Endothelial cell of umbilical vein (primary cell): ENCODE measurements at places on chromosomes 11 and 22.

DNA sequence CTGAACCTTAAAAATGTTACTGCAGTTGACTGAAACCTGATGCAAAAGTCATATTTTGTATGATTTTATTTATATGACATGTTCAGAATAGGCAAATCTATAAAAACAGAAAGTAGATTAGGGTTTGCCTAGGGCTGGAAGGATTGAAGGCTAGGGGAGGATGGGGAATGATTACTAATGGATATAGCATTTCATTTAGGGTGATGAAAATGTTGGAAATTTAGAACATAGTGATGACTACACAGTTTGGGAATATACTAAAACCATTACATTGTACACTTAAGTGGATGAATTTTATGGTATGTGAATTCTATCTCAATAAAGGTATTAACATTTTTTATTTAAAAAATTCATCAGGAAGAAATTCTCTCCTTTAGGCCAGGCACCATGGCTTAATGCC, 22.9 kb upstream of the PAFAH1B2 start:
- no peak for DNase-seq

DNA sequence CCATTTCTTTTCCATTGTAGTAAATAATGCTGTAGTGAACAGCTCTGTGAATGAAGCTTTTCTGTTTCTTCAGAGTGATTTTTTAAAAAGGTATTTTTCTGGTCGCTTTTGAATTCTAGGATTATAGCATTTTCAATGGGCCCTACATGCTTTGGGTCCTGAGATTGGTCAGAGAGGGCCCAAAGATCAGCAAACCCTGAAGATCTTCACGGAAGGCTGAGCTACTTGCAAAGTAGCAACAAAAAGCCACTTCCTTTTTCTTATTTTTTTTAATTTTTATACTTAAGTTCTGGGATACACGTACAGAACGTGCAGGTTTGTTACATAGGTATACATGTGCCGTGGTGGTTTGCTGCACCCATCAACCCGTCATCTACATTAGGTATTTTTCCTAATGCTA, 200.5 kb downstream of the FAT3 start:
- DNase-seq, result no peak

- peak; percentile 91 for DNase-seq
Observed at GRCh38 chr11:66543263-66544107, 2.4 kb downstream of the ZDHHC24 start.

DNA sequence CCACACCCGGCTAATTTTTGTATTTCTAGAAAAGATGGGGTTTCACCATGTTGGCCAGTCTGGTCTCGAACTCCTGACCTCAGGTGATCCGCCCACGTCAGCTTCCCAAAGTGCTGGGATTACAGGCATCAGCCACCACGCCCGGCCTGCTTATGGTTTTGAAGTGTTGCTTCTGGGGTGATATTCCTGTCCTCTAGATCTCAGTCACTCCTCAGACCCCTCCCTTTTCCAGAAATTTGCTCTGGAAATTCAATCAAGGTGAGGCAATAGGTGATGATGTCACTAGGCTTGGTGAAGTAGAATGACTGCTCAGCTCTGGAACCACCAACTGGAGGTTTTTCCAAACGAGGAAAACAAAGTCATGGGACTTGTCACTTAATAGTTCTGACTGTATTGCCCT, 36.6 kb upstream of the CREB3L1 start:
- no peak for DNase-seq

- no peak for DNase-seq
Observed at GRCh38 chr22:23970816-23971486, 3.3 kb downstream of the DDT start.

- peak; percentile 4 for DNase-seq
Observed at GRCh38 chr11:42770444-42771065, 541.2 kb upstream of the API5 start.

DNA sequence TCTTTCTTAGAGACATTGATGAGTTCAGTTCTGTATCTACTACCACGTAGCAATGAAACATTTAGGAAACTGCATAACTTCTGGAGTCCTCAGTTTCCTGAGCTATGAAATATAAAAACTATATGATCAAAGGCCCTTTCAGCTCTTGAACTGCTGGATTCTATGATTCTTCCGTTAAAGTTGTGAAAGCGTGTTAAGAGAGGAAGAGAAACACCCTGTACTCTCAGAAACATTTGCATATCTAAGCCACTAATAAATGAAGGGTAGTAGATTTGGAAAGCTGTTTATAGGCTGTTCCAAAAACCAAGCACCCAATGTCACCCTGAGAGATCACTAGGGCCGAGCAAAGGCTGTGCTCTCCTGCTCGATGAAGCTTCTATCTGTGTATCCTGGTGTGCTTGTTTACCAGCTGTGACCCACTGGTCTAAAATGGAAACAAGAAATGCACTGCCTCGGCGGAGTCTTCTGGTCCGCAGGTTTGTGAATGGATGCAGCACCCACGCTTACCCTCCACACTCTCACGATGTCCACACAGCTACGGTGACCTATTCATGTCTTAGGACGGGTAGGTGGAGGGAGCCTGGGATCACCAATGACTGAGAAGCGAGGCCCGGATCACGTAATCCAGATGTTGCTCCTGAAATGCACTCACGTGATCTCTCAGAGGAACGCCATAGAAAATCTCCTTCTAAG, 325.8 kb downstream of the OPCML start:
- DNase-seq, result no peak

GRCh38 chr11:19368726-19369375, 128.1 kb upstream of the E2F8 start:
- peak; percentile 45 for DNase-seq

- DNase-seq, result no peak
Observed at GRCh38 chr11:14079797-14080196, 117.3 kb downstream of the SPON1 start.

- peak; percentile 36 for DNase-seq
Observed at GRCh38 chr22:46674367-46674781, 54.2 kb downstream of the GRAMD4 start.

- DNase-seq, result no peak
Observed at GRCh38 chr11:103940551-103940950, 95.9 kb upstream of the DDI1 start.

DNA sequence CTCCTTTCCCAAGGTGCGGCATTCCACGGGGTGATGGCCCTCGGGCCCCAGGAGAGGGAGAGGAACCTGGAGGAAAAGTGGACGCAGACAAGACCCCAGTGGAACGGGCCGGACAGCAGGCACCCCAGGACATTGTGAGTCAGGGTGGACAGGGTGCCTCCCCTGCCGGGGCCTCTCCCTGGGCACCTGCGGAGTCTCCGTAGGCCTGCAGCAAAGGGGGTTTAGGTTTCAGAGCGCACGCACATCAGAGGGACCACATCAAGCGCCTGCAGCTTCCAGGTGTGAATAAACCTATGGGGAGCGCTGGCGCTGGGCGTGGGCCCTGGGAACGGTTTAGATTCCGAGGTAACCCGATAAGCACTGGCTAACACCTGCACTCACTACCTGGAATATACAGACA, 22.7 kb upstream of the FGF19 start:
- no peak for DNase-seq

GRCh38 chr11:44101098-44101497, 5.6 kb downstream of the EXT2 start:
- no peak for DNase-seq

GRCh38 chr22:43440104-43440387, 28.2 kb downstream of the MPPED1 start:
- DNase-seq, result no peak

DNA sequence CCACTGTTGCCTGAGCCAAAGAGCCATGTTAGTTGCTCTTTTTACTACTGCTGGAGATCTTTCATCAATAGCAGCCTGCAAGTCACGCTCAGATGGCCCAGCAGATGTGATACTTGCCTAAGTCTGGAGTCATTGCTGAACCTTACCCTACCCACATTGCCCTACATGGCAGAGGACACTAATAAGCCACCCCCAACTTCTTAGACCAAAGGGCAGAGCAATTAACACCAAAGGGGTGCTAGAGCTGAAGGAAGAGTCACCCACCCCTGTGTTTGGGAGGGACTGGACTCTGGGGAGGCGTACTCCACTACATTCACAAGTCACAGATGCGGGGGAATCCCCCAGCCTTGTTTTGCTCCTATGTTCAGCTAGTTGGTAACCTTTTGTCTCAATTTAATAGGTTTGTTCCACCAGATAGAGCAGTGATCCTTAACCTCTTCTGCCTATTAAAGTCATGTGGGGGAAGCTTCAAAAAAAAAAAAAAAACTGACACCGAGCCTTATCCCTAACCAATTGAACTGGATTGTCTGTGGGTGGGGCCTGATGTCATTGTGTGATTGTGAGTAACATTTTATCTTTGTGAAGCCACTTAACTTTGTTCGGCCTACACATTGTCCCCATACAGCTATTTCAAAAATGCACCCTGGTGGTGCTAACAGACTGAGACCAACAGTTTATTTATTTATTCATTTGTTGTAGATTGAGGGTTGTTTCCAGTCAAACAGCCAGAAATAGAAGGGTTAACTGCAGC, 13.1 kb downstream of the ADM start:
- no peak for DNase-seq

GRCh38 chr11:95608093-95608492, 181.5 kb downstream of the FAM76B start:
- DNase-seq, result no peak

DNA sequence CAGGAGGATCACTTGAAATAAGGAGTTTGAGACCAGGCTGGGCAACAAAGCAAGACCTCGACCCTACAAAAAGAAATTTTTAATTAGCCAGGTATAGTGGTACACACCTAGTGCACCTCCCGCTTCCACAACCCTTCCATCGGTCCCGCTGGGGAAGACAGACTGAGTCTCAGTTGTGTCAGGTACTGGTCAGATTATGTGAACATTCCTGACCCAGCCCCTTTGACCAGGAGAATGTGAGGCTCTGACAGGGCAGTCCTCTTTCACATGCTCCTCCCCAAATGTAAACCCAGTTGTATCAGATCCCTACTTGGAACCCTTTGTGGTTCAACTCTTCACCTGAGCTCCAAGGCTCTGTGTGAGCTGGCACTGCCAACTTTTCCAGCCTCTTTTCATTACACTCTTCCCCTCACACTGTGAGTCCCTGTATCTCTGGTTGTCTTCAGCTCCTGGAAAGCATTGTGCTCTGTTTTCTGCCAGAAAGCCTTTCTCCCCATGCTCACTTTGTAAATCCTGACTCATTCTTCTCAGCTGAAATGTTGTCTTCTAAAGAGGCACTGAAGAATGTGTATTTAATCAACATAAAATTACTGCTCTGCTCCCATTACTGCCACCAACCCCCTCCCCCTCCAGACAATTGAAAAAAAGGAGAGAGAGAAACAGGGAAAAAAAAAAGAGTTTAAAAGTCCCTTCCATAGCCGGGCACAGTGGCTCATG, 2.1 kb upstream of the TTLL12 start:
- DNase-seq, result no peak

DNA sequence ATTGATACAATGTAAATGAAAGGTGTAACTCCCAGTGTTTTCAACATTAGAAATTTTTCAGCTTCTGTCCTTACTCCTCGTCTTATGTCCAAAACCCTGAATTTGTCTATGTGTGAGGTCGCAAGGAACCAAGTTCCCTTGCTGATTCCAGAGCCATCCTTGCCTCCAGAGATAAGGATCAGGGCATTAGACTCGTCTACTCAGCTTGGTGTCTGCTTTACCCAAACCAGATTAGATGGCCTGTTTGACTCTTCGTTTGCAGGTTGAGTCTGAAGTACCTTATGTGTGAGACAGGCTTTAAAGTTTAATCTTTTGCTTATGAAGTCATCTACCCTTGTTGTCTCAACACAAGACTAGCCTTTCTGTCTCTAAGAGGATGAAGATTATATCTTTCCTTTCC, 55.6 kb downstream of the SPECC1L start:
- DNase-seq, result no peak

GRCh38 chr11:117911694-117912093, 17.5 kb downstream of the TMPRSS13 start:
- no peak for DNase-seq

DNA sequence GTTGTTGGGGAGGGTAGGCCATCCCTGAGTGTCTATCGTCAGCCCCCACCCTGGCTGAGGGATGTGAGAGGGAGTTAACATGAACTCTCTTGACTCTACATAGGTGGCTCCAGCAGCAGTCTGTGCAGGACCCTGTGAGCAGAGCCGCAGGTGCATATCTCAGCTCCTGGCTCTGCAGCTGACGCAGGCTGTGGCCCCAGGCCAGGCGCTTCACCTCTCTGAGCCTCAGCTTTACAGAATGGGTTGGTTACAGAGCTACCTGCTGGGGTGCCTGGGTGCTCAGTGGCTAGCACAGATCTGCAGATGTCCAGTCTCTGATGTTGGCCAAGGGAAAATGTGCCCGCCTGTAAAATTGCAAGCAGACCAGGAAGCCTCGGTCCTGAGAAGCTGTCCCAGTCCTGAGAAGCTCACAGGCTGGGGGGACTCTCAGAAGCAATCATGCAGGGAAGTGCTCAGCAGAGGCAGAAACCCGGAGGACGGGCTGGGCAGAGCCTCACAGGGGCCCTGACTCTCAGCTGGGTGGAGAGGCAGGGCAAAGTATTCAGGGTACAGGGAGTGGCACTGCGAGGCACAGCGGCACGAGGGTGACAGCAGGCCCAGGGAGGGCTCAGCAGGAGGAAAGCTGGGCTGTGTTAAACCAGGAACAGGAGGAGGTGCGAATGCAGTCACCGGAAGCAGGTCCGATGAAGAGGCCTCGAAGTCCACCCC, 15.9 kb upstream of the LRP5 start:
- no peak for DNase-seq

DNA sequence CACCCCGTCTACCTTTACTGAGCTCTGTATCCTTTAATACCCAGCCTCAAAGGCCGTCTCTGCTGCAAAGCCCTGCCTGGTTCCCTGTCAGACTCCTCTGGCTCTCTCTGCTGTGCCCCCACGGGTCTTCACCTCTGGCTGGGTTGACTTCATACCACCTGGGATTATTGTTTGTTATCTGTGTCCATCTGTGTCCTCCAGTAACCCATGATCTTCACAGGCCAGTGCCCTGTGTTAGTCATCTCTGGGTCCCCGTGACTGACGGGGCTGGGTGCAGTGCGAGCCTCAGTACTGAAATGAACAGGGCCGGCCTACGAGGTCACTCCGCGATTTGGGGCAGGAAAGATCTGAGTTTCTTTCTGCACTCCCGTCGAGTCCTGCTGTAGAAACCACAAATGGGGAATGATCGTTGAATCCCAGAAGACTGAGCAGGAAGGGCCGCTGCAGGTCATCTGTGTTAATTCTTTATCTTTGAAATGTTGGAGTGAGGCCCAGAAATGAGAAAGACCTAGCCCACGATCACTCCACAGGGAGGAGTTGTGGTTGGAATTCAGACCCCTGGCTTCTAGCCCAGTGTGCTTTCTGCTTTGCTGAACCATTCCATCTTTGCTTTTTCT, 12.3 kb upstream of the TUB start:
- peak; percentile 56 for DNase-seq

DNA sequence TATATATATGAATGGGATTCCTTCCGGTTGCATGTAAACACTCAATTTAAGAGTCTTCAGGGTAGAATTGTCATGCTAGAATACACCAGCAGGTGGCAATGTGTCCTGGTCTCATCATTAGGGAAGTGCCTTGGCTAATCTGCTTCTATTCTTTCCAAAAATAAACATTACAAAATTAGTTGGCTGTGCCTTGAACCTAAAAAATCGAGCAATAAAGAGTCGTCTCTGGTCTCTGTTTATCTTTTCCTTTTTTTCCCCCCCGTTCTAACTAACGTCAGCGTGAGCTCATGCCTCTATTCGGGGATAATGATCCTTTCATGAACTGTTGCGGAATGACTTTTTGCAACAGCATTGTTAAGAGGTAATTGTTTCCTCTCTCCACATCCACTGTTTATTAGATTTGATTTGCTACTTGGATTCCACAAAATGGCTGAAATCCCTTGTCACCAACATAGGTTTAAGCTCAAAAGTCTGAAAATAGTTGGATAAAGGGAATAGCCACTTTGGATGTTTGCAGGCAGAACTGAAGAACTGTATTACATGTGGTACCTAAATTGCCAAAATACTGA, 1.2 kb upstream of the ARHGEF12 start:
- peak; percentile 91 for DNase-seq
